Left lung (tissue), 14 donors: ENCODE measurements at places on chromosomes 1 and 21. TPM values are rescaled to one million over a fixed set of nuclear protein-coding genes. Genes with fewer than 3 reads are reported as not detected.

DNA sequence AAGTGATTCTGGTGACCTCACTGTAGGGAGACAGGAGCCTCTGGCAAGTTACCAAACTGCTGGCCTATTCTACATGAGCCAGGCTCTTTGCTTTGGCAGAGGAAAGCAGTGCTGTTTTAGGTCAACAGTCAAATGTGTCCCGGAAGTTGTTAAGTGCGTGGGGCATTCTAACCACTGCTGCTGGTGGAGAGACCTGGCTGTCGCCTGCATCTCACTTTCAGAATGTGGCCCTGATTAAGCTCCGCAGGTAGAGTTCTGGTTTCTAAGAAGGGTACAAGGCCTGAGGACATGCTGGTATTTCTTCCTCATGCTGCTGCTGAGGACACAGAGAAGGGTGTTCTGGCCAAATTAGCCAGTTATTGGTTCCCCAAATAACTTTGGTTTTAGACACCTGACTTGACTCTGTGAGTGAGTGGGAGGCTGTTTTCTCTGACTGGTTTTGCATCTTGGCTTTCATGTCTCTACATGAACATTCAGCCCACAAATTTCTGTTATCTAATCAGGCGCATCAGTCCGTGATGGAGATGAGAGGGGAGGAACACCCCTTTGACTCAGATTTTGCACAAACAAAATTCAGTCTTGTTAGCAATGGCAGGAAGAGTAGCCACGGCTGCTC, 120.8 kb downstream of the LMO4 start:
- DNase-seq = no peak

DNA sequence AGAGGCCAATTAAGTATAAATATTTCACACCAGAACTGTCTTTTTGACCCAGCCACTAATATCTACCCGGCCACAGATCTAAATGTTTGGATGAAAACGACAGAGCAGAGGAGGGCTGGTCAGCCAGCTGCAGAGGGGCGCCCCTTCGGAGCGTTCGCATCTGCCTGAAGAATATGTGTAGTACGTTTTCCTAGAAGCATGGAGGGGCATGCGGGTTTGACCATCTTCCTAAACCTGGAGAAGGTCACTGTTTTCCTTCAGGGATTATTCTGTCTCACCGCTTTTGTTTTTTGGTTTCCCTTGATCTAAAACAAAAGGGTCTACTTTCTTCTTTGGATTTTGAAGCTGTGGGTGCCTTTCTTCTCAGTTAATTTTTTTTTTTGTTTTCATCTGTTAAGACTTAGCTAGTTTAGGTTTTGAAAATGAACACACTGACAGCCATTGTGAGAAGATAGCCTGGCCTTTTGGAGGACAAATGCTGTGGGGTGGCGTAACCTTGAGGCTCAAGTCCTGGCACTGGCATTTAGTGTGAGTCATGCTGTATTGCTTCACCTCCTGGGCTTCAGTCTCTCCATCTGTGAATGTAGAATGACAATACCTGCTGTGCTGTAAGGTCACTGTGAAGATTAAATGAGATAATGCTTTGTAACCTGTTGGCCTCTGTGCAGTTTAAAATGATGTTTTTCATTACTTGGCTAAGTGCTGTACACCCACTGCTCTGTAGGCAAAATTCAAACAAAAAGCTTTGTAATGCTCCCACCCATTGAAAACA, 74.1 kb upstream of the IRF2BP2 start:
- DNase-seq = no peak

Gene KCNE2
- 0.80 TPM for polyA plus RNA-seq

GRCh38 chr1:75615613-75616435, 4.9 kb upstream of the SLC44A5 start:
- peak; percentile 60 for DNase-seq

Gene OPRD1
- 0.27 TPM for polyA plus RNA-seq

DNA sequence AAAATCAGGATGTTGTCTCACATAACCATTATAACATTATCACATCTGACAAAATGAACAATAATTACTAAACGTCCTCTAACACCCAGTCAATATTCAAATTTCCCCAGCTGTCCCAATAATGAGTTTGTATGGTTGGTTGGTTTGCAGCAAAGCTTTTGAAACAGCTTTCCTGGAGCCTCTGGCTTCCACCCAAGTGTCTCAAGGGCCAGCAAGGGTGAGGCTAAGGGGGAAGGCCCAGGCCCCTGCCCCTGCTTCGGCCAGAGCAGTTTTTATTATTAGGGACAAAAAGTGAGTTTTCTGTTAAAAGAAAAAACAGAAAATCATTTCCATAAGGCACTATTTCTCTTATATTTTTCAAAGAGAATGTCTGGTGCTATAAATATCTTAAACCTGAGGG, 19.1 kb upstream of the AVPR1B start:
- DNase-seq = no peak

GRCh38 chr1:25163986-25164385, 68.3 kb downstream of the SYF2 start:
- no peak for DNase-seq

DNA sequence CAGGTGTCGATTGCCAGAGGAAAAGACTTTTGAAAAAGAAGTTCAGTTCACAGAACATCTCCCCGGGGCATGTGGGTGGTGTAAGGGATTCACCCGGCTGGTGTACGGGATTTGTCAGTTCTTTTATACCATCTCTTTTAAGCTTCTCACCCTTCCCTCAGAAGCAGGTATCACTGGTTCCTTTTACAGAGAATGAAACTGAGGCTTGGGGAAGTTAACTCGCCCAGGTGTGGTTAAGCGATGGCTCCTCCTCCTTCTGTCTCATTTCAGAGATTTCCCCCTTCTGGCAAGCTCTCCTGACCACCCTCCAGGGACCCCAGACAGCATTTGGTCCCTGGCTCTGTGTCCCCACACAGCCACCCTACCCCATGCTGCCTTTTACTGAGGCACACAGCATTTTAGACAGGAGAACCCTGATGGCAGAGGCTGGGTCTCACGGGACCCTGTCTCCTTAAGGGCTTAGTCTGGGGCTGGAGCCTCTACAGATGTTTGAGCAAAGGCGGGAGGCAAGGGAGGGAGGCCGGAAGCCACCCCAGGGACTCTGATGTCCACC, 2.8 kb upstream of the ECE1 start:
- no peak for DNase-seq

Gene S100A9
- polyA plus RNA-seq = 17.0 TPM

GRCh38 chr1:1099506-1100183, 16.2 kb downstream of the C1orf159 start:
- no peak for DNase-seq

- no peak for DNase-seq
Observed at GRCh38 chr1:95716097-95716496, 482.1 kb downstream of the RWDD3 start.

Gene GJB4
- 0.06 TPM for polyA plus RNA-seq

GRCh38 chr1:7663451-7664146, 107.5 kb upstream of the VAMP3 start:
- DNase-seq = no peak

GRCh38 chr21:43904331-43904781, 39.3 kb downstream of the AGPAT3 start:
- no peak for DNase-seq

Gene KCNA2
- polyA plus RNA-seq = 1.1 TPM

DNA sequence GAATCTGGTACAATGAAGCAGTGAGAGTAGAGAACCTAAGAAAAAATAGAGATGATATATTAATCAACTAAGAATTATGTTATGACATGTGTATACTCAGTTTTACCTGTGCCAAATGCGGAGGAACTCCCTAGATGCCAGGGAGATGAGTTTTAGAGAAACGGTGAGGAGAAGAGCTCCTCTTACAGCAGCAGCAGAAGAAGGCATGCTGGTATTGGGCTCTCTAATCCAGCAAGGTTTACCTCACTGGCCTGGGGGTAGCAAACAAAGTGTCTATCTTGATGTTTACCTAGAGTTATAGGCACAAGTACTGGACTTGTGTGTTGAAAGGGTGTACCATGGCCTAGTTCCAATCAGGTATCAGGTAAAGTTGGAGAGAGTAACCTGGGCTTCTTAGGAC, 28.9 kb upstream of the DEPDC1 start:
- DNase-seq = no peak

Gene GPN2
- polyA plus RNA-seq = 31.7 TPM

GRCh38 chr1:87329526-87330056, 911 bp downstream of the LMO4 start:
- DNase-seq = no peak

GRCh38 chr1:117123274-117123673, 1.7 kb upstream of the TRIM45 start:
- DNase-seq = no peak

DNA sequence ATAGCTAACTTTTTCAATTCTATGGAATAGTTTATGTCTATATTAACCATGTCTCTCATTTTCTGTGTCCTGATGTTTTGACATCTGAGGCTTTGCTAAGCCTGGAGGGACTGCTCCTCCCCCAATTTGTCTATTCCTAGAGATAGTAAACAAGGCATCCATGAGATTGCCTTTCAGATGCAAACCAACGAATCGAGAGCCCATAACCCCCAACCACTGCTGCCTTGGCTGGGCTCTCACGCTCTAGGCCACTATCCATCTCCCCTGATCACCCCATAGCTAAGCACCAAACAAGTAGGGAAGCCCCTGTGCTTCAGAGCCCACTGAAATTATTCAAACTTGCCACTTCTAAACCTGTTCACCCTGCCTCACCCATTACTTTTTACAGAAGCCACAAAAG, 437.7 kb downstream of the SETD4 start:
- DNase-seq = no peak

Gene PTGFR
- polyA plus RNA-seq = 0.10 TPM

DNA sequence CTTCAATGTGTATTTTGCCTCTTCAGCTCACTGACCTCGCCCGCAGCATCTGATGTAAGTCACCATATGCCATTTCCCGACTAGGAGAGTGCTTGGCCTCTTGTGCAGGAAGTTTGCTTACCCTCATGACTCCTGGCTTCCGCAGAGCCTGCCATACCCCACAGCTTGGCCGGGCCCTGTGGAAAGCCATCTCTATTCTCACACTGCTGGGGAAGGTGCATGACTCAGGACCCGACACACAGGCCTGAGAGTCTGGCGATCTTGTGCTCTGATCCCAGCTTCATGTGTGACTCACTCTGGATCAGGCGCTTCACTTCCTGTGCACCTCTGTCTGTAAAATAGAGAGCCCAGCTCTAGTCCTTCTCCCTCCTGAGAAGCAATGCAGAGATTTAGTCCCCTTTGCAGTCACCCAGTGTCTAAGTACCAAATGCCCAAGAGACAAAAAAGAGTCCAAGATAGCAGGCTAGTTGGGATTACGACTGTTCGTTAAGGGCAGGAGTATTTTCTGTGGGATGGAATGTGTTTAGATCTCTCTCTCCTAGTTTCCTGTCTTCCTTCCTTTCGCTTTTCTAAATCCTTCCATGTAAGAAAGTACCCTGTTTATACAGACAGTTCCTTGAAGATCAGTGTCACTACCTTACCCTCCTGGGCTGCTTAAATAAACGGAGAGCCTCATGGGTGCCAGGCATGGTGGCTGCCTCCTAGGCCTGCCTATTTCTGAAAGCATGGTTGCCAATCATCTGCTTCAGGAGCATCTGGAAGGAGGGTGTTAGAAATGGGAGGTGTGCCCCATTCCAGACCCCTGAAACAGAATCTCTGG, 62.8 kb upstream of the KIF26B start:
- peak; percentile 61 for DNase-seq

Gene C1QTNF12
- 1.1 TPM for polyA plus RNA-seq
